ENCODE measurements at places on chromosomes 11 and 22.

GRCh38 chr11:63680834-63681320 lies 423 bp upstream of the RTN3 start:
- peak; percentile 47 for DNase-seq

DNA sequence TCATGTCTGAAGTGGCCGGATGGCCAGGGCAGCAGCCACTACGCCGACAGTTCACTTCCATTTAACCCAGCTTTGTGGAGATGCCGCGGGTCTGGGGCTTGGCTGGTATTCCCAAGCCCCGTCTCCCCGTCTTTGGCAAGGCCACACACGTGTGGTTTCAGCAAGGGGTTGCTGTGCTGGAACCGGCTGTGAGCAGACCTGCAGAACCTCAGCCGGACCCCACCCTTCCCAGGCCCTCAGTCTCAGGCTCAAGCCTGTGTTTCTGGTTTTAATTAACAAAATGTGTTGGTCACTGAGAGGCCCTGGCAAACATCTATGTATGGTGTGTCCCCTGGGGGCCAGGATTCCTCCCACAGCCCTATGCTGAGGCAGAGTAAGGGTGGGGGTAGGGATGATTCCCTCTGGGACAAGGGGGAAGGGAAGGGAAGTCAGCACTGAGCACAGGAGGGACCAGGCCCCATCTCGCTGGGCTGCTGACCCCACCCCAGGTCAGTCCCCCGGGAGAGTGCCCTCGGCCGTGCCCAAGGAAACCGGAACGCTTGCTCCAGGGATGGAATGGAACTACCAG lies 9.3 kb downstream of the OSBPL5 start:
- no peak for DNase-seq

- no peak for DNase-seq
Observed at GRCh38 chr11:125950178-125950490, 4.3 kb downstream of the VSIG10L2 start.

GRCh38 chr11:60184824-60185511 lies 2.1 kb upstream of the MS4A6A start:
- no peak for DNase-seq

DNA sequence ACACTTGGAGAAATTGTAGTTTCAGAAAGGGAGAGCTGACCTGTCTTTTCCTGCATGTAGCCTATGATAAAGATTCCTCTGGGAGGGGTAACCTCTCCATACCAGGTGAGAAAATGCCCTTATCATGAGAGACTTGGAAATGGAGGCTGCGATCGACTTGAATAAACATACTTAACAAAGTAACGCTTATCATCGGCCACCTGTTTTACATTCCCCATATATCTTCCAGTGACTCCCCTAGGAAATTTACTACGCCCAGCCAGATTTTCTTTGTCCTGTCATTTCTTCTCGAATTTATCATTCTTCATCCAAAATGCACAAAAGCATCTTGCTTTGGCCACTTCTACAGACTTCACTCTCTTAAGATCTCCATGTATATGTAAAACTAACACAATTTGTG lies 143.5 kb downstream of the CCDC81 start:
- no peak for DNase-seq

- DNase-seq: peak; percentile 6
Observed at GRCh38 chr11:23404225-23405160, 544.2 kb upstream of the CCDC179 start.

- DNase-seq: no peak
Observed at GRCh38 chr11:80432057-80432456, 991.2 kb upstream of the TENM4 start.

DNA sequence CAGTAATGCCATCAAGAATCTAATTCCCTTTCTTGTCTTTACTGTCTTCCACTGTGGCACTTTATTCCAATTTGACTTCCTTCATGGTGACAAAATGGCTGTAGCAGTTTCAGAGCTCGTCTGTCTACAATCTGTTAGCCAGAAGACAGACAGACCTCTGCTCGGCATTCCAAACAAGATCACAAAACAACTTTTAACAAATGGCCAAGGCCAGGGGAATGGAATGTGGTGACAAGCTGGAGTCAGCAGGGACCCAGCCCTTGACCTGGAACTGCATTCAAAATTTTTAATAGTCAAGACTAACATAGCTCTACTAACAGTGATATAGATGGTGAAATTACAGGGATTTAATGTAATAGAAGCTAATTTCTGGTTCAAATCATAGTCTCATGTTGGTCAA lies 637.2 kb downstream of the ETS1 start:
- no peak for DNase-seq

GRCh38 chr11:134659882-134660281 lies 247.8 kb upstream of the B3GAT1 start:
- no peak for DNase-seq

DNA sequence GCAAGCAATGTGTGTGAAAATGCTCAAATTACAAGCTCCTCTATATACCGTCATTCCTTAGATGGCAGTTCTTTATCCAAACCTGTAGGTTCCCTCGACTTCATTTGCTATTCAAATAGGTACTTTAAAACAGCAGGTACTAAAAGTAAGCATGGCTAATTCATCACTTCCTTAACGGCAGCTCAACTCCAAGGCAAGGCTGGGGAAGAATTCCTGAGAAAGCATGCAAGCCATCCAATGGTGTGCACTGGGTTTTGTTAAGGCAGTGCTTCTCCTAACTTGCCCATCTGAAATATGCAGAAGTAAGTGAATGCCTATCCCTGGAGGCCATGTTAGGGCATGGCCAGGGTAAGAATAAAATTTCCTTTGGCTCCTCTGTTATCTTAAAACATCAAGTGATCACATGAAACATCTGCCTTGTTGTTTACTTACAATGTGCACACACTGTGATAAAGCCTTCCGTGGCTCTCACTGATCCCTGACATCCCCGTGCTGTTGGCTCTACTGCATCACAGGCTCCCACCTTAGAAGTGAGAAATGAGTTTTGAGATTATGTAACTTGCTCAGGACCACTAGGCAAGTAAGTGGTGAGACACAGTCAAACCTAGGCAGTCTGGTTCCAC lies 52.1 kb downstream of the SMCO4 start:
- no peak for DNase-seq

GRCh38 chr11:124405581-124405980 lies 6.8 kb upstream of the OR8B3 start:
- DNase-seq: no peak

GRCh38 chr22:46547179-46547882 lies 9.9 kb upstream of the CELSR1 start:
- no peak for DNase-seq

GRCh38 chr11:7186190-7186589 lies 65.5 kb upstream of the SYT9 start:
- DNase-seq: no peak

DNA sequence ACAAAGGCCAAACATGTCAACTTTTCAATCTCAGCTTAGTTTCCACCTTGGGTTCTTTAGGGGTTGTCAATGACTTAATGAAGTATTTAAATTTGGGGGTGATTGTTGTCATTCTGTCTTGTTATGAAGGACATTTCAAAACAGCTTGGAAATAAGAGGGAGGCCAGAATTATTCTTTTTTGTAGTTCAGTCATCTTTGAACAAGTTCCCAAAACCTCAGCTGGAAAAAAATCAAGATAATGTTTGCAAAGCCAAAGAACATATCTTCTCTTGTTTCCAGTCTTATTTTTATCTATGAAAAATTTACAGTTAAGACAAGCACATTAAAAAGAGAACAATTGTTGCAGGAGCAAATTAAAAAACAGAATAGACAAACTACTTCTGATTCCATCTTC lies 612.8 kb downstream of the INSC start:
- DNase-seq: no peak

GRCh38 chr11:10480760-10481159 lies 25.7 kb downstream of the AMPD3 start:
- DNase-seq: no peak

DNA sequence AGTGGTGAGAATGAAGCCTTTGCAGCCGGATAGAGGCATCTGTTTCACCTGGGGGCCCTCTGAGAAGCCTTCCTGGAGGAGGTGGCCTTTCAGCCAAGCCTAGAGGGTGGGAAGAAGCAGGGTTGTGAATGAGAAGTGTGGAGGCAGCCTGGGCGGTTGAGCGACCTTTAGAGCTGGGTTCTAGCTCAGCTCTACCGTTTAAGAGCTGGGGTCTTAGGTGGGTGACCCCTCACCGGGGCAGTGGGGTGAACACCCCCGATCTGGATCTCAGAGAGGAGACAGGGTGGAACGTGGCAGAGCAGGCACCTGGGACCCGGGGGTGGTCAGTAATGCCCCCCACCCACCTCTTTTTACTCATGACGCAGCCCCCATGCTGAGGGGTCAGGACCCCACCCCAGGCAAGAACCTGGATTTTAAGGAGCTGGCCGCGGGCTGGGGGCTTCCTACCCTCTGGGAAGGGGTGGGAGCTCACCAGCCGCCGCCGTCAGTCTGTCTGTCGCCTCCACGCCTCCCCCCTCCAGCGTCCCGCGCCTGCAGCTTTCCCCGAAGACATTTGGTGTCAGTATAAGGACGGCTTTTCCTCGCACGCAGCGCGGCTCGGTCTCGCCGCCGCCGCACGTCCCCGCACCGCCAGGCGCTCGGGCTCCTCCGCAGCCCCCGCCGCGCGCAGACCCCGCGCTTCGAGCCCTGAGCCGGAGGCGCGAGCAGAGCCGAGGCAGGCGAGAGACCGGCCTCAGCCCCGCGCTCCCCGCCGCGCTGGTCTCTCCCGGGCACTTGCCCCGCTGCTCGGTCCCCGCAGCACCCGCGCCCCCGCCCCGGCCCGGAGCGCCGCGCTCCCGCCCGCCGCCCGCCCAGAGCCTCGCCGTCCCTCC lies 13.3 kb upstream of the CACNA1I start:
- DNase-seq: peak; percentile 82

DNA sequence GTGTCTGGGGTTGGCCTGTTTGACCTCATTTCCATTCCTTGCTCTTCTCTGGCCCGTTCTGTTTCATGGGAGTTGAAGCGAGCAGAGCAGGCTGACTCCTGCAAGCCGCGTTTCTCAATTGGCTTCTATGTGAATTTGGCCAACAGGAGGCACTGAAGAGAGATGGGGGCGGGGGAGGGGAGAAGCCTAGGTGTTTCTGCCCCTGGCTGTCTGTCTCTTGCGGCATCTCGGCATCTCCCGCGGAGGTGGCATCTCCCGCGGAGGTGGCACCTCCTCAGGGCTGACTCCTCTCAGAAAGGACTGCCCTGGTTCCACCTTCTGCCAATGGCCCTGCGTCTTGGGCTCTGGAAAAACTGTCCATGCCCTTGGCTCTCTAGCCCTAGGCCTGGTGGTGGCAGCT lies 125.6 kb upstream of the CSNK2A3 start:
- DNase-seq: no peak

- peak; percentile 27 for DNase-seq
Observed at GRCh38 chr11:47786373-47786772, 19.2 kb upstream of the FNBP4 start.

GRCh38 chr22:41834005-41834944 lies 1.4 kb downstream of the SREBF2 start:
- DNase-seq: no peak

GRCh38 chr11:34609850-34610249 lies 11.0 kb upstream of the EHF start:
- no peak for DNase-seq

DNA sequence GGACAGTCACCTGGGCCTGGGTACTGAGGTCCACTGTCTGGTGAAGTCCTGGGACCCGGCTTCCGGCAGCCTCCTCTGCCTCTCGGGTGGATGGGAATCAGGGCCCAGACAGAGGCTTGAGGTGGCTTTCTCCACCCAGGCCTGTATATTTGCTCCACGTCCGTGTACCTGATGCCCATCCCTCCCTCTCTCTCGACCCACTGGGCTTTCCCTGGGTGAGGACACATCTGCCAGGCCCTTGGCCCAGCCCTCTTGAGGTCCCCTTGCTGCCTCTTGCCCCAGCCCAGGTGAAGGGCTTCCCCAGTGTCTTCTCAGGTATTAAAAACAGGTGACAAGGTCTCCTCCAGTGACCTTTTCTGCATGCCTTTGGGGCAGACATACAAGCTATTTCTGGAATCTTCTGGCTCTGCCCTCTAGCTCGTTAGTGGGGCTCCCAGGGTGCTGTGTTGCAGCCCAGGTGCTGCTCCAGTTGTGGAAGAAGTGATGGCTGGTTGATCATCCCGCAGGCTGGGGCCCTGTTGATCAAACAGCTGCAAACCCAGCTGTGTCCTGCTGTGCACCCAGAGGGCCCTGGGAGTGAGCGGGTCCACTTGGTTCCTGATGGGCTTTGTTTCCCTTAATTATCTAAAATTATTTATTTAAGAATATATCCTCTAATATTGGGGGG lies 25.5 kb upstream of the ACR start:
- no peak for DNase-seq

GRCh38 chr11:88131764-88132470 lies 43.3 kb downstream of the RAB38 start:
- no peak for DNase-seq

GRCh38 chr22:25669253-25670069 lies 72.5 kb upstream of the MYO18B start:
- DNase-seq: no peak

DNA sequence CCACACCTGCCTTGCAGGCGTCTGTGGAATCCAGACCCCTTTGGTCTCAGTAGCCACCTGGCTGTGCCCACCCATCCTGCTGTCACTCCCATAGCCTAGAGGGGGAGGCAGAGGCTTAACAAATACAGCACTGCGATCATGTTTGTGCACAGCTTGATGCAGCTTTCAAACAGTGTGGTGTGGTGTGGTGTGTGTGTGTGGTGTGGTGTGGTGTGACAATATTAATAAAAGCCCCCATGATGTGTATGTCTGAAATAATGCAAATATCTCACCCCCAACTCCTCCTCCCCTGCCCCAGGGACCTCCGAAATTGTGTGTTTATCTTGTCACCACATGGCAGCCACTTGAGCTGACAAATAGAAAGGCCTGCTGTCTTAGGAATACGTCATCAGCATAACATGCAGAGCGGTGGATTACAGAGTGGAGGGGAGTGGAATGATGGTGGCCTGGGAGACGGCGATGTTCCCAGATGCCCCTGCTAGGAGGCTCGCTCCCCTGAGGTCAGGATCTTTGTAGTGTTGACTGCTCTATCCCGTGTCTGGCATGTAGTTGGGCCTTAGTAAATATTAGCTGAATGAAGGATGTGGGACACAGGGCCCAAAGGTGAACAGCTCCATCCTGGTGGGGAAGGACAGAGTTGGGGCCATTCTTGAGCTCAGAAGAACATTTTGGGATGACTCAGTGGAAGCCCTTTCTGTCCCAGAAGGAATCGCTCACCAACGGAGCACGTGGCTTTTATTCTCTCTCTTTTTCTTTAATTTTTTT lies 2.8 kb downstream of the PDXP start:
- DNase-seq: peak; percentile 81

- no peak for DNase-seq
Observed at GRCh38 chr11:11703885-11704284, 82.1 kb upstream of the GALNT18 start.

- peak; percentile 73 for DNase-seq
Observed at GRCh38 chr11:131668500-131669400, 298.3 kb downstream of the NTM start.

Data from D341Med (cell line).